ENCODE measurements at places on chromosomes 12 and 14. TPM values are rescaled to one million over a fixed set of nuclear protein-coding genes. Genes with fewer than 3 reads are reported as not detected.

PTPRB gene
- total RNA-seq, result 1.1 TPM

DNA sequence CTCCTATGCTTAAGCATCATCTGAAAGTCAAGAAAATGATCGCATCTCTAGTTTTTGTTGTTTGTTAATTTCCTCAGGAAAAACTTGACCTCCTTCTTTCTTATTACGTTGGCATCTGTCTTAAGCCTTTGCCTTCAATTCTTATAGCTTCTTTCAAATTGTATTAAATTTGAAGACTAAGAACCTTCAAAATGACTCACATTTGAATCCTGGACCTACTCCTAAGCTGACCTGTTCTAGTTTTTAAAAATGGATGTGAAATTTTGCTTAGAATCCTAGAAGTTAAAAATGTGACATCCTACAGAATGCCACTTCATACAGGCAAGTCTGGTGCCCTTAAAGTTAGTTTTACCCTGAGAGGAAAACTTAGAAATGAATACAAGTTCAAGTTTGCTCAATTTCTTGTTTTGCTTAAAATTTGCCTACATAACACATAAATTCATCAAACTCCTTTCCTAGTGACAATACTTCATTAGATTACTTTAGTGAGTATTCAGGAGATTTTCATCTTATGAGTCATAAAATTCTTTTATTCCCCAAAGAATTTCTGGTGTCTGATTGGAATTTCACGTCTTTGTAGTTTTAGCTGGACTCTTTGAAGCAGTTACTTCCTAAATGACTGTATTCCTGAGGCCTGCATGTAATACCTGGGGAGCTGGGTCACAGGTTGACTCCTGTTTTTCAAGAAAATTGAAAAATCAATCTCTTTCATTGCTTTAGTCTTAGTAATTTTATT lies 152.3 kb downstream of the MSRB3 start:
- DNase-seq, result no peak

DNA sequence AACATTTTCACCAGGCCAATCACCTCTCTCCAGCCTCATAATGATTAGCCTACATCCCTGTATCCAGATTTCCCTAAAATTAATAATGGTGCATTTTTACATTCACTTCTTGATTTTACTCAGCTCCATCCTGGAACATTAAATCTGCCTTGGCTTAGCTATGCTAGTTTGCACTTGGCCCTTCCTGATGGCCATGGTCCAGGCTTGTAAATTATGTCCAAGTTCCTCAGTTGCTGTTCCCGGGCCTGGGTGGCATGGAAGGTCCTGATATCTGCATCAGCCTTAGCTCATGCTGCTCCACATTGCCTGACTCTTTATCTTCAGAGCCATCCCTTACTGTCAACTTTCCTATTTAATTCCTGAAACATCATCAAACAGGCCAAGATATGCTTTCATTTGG lies 11.1 kb upstream of the METTL17 start:
- DNase-seq, result no peak

PLEK2 gene
- total RNA-seq, result 2.9 TPM

DNA sequence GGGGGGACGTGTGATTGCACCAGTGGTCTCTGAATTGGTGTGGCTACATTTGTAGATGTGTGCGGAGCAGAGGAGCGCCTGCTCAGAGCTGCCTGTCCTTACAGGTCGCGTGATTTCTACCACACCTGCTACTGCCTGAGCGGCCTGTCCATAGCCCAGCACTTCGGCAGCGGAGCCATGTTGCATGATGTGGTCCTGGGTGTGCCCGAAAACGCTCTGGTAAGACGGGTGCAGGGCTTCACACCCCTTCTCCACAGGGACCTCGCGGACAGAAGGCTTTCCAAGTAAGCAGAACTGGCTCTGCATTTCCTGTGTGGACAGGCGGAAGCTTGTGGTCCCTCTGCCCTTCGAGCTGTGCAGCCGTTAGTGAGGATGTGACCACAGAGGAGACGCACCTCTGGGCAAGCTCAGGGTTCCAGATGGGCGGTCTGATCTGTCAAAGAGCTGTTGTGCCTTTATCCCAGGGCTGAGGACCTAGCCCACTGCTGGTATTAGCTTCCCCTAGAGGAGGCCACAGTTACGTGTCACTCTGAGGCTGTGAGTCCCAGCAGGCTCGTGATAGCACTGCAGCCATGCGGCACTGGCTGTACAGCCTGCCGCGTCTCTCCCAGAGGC lies 47.7 kb downstream of the MAX start:
- no peak for DNase-seq

All from H1 (cell line).